ENCODE measurements at places on chromosomes 11 and 22. TPM values are rescaled to one million over a fixed set of nuclear protein-coding genes. Genes with fewer than 3 reads are reported as not detected.

- no peak for DNase-seq
Observed at GRCh38 chr22:46165977-46166376, 15.7 kb downstream of the PPARA start.

CADM1 gene
- polyA plus RNA-seq, result 29.6 TPM

CARD18 gene
- polyA plus RNA-seq, result 0.65 TPM

DNA sequence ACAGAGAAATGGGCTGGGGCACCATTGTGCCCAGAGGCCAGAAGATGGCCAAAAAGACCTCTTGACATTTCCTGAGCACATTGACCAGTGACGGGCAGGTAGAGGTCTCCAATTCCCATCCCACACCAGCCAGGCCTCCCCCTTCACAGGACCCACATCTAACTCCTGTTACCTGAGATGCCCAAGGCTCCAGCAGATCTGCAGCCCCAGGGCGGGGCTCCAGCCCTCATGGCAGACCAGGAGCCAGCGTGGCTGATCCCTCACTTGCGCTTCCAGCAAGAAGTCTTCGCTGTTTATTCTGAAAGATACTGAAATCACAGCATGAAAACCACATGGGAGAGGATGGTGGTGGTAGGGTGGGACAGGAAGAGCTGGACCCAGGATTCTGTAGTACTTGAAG lies 9.0 kb downstream of the TMPRSS5 start:
- DNase-seq, result no peak

TRIM5 gene
- polyA plus RNA-seq, result 18.2 TPM

- DNase-seq, result no peak
Observed at GRCh38 chr11:1523779-1524178, 37.2 kb upstream of the MOB2 start.

Data from foreskin keratinocyte (primary cell).